ENCODE measurements at places on chromosomes 1 and 21. TPM values are rescaled to one million over a fixed set of nuclear protein-coding genes. Genes with fewer than 3 reads are reported as not detected.

- no peak for DNase-seq
These were observed 30.6 kb upstream of the C1orf185 start for GRCh38 chr1:51071291-51072042.

GRCh38 chr1:235999259-235999925, 65.5 kb downstream of the NID1 start:
- DNase-seq, result no peak

DNA sequence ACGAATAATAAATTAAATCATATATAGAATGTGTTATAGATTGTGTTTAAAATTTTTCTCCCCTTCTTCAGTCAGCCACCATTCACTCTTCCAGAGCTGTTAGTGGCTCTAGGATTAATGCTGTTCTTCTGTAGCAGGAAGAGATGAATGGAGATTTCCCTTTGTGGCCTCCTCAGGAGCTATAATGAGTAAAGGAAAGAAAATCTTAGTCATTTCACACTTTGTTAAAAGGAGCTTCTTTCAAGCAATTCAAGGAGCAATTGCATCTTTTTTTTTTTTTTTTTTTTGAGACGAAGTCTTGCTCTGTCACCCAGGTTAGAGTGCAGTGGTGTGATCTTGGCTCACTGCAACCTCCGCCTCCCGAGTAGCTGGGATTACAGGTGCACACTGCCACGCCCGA, 23.7 kb upstream of the TMCO2 start:
- no peak for DNase-seq

- no peak for DNase-seq
These were observed 15.0 kb upstream of the FAAP20 start for GRCh38 chr1:2209400-2210083.

- no peak for DNase-seq
These were observed 51.1 kb upstream of the CFHR3 start for GRCh38 chr1:196723325-196724185.

DNA sequence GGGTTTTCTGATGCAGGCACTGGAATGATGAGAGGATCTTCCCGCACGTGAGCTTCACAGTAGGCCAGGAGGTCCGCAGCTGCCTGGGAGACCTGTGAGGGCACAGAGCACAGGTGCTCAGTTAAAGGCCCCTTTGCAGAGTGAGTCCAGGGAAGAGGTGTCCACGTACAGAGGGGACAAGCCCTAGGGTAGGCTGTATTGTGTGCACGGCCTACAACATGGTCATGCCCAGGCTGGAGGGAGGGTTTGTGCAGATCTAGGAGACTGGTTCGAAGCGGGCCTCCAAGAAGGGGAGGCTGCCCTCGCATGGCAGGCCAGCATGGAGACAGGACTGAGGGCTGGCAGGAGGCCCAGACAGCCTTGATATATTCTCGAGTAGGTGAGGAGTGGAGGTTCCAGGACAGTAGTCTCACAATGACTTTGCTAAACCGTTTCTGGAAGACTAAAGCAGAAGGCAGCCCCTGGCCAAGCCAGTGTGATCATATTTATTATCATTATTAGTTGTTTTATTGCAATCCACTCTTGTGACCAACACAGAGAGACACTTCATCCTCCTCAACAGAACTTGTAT, 48.0 kb upstream of the B3GALNT2 start:
- no peak for DNase-seq

GRCh38 chr1:109394591-109395281, 3.0 kb downstream of the SORT1 start:
- no peak for DNase-seq

GRCh38 chr1:14598498-14599182, at the start of gene KAZN:
TSS of gene KAZN (plus strand) at chr1:14598685.
- DNase-seq, result no peak

DNA sequence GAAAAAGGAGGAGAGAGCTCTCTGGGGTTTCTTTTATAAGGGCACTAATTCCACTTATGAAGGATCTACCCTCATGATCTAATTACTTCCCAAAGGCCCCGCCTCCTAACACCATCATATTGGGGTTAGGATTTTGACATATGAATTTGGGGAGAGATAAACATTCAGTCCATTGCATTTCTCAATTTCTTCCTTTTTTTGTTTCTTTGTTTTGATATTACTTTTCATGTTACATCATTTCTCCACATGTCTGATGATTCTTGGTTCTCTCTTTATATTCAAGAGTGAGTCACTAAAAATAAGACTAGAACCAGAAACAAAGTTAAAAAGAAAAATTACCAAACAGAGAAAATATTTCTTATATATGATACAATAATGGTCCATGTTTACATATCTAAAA, 63.2 kb upstream of the DUSP10 start:
- no peak for DNase-seq

GRCh38 chr1:177710696-177711620, 258.9 kb downstream of the SEC16B start:
- DNase-seq, result no peak

- peak; percentile 63 for DNase-seq
These were observed 296.5 kb downstream of the SIPA1L2 start for GRCh38 chr1:232333419-232333767.

GRCh38 chr1:236282425-236282716, 613 bp upstream of the ERO1B start:
- no peak for DNase-seq

DNA sequence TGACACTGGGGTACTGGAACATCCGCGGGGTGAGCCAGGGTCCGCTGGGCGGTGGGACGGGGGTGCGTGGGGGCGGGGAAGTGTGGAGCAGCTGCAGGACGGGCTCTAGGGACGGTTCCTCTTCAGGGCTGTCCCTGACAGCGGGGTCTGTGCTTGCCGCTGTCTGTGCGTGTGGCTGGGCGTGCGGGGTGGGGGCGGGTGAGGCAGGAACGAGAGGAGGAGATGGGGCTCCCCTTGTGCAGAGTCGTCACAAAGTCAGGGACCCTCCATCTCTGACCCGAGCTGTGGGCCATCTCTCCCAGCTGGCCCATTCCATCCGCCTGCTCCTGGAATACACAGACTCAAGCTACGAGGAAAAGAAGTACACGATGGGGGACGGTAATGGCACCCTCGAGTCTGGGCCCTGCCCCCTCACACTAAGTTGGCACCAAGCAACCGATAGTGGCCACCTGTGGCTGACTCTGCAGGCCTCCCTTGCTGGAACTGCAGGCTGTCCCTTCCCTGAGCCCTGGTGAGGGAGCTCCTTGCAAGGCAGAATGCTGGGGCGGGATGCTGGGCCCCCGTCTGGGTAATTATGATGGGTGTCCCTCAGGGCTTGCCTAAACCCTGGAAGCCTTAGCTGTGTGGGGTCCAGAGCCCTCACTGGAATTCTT, 392 bp downstream of the GSTM2 start:
- DNase-seq, result no peak

- DNase-seq, result no peak
These were observed 1.6 kb downstream of the SYT2 start for GRCh38 chr1:202708456-202709275.

DNA sequence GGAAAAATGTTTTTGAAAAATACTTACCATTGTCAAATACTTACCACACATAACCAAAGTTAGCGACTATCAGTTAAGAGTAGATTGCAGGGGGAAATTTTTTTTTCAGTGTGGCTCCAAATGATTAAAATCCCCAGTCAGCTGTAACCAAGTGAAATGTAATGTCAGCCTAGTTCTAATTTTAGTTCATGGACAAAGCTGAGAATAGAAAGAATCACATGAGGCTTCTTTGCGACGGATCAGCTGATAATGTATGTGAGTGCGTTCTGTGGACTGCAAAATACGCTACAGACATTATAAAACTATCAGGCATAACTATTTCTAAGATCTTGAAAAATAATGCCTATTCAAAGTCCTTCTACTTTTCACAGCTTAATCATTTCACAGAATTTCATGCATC, at the start of gene LRRC39:
Gene LRRC39 (minus strand): TSS at position 166 of the 400 bp plus-strand sequence. CDS start 9,740 bp downstream, outside the sequence.
- DNase-seq, result no peak

- DNase-seq, result no peak
These were observed 56.2 kb downstream of the LGR6 start for GRCh38 chr1:202249846-202250245.

DNA sequence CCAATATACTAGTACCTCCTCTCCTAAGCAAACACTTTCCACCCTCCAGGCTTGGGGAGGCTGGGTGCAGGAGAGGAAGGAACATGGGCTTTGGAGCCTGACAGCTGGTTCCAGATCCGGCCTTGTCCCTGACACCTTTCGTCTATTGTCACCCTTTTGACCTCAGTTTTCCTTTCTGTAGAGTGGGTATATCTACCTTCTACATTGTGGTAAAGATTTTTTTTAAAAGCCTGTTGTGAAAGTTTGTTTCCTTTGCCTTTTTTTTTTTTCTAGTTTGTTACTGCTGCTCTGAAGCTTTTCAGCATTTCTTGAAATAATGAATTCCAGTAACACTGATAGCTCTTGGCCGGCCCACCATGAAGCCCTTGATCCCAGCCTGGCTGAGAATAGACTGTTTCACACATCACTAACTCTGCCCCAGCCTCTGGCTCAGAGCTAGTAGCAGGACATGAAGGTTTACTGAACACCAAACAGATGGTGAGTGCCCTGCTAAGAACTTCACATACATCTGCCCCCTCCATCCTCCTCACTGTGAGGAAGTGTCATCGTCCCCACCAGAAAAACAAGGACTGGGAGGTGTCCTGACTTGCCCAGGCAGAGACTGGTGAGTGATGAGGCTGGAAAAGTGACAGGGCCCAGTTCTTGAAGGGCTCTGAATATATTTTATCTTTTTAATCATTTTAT, 33.0 kb upstream of the ID3 start:
- DNase-seq, result no peak

- DNase-seq, result no peak
These were observed 54.6 kb downstream of the WNT2B start for GRCh38 chr1:112563341-112563740.

DNA sequence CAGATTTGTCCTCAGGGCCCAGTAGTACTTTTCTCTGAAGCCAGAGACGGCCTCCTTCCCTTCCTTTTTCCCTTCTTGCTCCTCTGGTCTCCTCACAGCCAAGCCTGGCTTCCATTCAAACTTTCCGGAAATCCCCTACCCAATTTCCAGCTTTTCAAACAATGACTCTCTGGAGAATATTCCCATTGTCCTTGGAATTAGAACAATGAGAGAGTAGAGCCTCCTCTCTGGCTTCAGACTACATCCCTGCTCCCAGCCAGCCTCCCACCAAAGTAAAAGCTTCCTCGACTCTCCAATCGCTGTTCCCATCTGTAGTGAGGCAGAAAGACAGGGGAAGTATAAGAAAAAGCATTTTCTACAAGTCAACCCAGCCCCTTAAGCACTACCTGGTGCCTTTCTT, 77.7 kb upstream of the SOX13 start:
- no peak for DNase-seq

DNA sequence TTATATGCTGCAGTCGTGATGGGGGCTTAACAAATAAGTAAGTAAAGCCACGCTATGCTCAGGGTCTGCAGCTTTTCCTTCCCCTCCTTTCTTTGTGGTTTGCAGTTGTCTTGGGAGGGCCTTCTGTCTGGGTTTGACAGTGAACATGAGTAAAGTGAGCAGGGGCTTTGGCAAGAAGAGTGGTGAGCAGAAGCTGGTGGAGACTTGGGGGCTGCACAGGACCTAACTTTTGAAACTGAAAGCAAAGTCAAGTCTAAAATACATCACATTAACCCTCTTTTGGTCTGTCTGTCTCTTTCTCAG, 368.6 kb upstream of the VAMP3 start:
- no peak for DNase-seq

DNA sequence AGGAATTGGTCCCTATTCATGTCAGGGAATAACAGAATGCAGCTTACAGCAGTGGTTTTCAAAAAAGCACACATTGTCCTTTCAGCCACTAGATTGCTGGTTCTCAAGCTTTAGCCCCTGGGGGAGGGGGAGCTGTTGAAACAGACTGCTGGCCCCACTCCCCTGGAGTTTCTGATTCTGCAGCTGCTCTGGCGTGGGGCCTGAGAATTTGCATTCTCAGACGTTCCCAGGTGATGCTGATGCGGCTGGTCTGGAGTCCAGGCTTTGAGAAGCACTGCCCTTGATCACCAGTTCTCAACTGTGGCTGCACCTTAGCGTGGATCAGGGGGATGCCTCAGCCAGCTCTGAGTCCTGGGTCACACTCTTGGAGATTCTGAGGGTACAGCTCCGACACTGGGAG, 62.7 kb upstream of the LAPTM5 start:
- DNase-seq, result no peak

- DNase-seq, result no peak
These were observed 47.1 kb upstream of the IRF2BP2 start for GRCh38 chr1:234656944-234657654.

- DNase-seq, result peak; percentile 79
These were observed 438 bp downstream of the MRPS6 start for GRCh38 chr21:34073749-34074282.

GRCh38 chr21:46025113-46025770, 43.7 kb downstream of the COL6A1 start:
- no peak for DNase-seq

DNA sequence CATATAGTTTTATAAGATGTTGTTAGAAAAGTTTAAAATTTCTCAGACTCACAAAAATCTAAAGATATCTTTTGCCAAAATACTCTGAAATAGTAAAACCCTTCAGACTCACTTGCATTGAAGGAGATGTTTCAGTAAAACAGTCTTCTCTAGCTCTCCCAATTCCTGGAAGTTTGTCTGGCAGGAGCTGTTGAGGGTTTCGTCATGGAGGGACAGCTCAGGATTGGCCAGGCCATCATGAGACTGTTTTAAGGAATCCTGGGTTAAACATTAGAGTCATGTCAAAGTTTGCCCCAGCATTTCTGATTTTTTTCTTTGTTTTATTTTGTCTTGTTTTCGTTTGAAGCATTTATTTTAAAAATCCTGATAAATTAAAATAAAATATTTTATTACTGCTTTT, 293.8 kb upstream of the PBX1 start:
- DNase-seq, result no peak

GRCh38 chr1:7068552-7068951, 283.3 kb downstream of the CAMTA1 start:
- no peak for DNase-seq

DNA sequence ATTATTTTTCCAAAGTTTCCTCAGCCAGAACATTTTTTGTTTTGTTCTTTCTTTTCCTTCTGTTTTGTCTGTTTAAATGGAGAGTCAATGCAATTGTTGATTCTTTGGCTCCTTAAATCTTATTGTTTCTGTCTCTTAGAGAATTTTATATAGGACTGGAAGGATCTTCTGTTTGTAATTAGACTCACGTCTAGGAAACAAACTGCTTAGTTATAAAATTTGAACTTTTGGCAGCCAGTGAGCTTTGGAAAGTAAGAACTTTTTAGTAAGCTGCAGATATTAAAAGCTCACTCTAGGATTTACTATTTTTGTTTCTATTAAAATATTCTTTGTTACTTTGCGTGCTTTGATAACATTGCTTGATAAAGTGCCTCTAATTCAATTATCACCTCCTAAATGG, 109.8 kb upstream of the HNRNPU start:
- no peak for DNase-seq

Gene DNASE2B
- not detected for total RNA-seq

Gene FCER1G
- total RNA-seq, result 38.3 TPM

Gene SH2D5
- not detected for total RNA-seq

Gene PDC
- not detected for total RNA-seq

Gene WNT2B
- 1.5 TPM for total RNA-seq

Gene DYNLT5
- 1.6 TPM for total RNA-seq

Gene SETD4
- 9.8 TPM for total RNA-seq

Gene MFAP2
- total RNA-seq, result 4.8 TPM

Gene ADAMTS4
- 13.0 TPM for total RNA-seq

Gene ABCD3
- 69.0 TPM for total RNA-seq

Gene HES2
- not detected for total RNA-seq

Gene SLAMF6
- total RNA-seq, result 0.46 TPM

Gene SLC22A15
- total RNA-seq, result 10.3 TPM

All from Right ventricle myocardium inferior (tissue), 1 donor.